ENCODE measurements at places on chromosomes 16 and 17. TPM values are rescaled to one million over a fixed set of nuclear protein-coding genes. Genes with fewer than 3 reads are reported as not detected.

GRCh38 chr17:5078106-5079028, at the start of gene ZFP3:
Gene ZFP3, plus strand, starts transcription at chr17:5078467. Its CDS starts 13,038 bp downstream, at chr17:5091505.
- peak; percentile 85 for DNase-seq

GRCh38 chr17:33328129-33328528, 35.0 kb upstream of the ASIC2 start:
- DNase-seq: peak; percentile 5

Gene FAM171A2
- 74.1 TPM for polyA plus RNA-seq

Gene C1QTNF8
- not detected for polyA plus RNA-seq

DNA sequence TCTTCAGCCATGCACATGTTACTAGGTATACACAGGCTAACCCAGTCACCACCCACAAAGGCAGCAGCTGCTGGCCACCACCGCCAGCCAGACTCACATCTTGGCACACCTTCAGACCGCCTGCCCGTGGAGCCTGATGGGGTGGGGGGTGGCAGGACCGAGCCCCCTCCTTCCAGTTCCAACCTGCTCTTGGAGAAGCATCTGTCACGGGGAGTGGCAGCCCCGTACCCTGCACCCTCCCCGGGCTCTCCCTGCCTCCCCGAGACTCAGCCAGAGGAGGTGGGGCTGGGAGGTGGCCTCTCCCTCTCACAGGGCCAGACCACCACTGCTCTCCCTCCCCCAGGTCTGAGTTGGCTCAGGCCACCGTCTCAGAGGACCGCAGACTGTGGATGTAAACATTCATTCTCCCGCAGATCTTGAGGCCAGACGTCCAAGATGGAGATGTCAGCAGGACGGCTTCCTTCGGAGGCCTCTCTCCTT, 11.3 kb upstream of the RBFOX3 start:
- no peak for DNase-seq
